Hindlimb muscle (tissue), 1 donor: ENCODE measurements at places on chromosomes 11 and 22.

DNA sequence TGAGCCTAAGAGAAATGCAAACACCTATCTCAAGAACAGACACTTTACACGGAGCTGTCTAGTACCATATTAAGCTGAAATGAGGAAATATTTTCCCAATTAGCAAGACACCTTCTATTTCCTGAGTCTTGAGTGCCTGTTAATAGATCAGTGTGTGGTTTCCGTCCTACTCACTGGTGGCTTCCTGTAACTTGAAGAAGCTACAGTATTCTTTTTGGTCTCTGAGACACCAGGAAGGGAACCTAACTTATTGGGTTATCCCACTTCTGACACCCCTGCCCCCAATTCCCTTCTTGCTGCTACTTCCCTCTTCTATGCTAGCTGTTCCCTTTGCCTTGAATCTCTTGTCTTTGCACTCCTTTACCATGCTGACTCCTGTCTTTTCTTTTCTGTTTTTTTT lies 92.7 kb downstream of the FDX1 start:
- no peak for DNase-seq

GRCh38 chr11:12685229-12685628 lies 11.0 kb downstream of the TEAD1 start:
- DNase-seq: no peak

DNA sequence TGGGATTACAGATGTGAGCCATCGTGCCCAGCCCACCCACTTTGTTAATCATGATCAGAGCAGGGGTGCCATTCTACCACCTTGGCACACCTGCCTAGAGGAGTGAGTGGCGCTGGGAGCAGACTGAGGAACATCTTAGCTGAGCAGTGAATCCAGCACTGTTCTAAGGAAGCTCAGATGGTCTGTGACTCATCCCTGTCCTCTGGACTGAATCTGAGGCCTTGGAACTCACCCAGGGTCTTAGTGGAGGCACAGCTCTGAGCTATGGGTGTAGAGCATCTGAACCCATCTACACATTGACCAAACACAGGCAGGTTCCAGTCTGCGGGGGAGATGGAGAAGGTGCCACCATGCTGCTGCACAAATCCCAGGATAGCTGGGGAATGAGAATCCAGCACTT lies 14.9 kb downstream of the PGAP2 start:
- DNase-seq: no peak

DNA sequence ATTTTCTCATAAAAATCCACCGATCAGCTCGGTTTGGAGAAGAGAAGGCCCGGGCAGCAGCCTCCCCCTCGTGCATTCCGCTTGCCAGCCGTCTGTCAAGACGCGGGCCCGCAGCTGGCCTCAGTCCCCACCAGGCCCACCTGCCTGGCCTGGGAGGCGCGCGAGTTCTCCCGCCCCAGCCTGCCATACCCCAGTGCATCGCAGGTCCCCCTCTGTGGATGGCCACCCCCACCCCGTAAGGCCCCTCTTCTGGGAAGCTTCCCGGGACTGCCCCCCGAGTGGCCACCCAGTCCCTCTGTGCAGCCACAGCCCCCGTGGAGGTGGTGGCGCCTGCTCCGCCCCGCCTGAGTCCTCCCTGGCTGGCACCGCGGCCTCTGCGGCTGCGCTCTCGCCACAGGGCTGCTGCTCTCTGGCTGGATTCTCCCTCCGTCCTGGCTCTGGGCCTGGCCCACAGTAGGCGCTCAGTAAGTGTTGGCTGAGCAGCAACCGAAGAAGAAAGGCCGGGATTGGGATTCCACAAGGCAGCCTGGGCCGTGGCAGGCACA lies 74.0 kb upstream of the TCF20 start:
- peak; percentile 67 for DNase-seq

DNA sequence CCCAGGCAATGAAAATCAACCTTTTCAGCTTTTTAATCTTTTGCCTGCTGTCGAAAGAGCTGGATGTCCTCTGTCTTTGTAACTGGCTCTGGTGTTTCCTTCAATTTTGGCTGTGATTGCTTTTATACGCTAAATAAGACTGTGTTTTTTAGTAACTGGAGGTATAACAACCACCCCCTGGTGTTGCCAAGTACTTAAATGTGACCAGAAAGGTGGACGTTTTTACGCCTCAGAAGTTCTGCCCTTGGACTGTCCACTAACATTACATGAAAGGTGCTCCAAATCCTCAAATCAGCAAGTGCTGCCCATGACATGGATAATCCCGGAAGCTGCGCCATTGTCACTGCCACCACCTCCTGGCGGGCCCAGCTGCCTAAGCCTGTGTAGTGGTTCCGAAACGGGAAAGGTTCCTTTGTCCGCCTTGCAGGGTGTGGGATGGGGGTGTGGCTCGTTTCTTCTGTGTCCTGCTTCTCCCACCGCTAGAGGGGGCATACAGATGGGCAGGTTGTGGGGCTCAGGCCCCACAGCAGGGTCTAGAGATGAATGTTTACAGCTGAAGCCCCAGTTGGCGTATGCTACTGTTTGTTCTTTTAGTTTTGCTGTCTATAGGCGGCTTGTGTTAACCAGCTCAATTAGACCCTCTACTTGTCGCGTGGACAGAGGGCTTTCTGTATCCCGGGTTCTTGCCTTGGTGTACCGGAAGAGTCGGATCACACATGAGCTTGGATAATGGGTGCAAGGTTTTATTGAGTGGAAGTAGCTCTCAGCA lies 82.2 kb upstream of the SEPTIN5 start:
- no peak for DNase-seq

- no peak for DNase-seq
Observed at GRCh38 chr22:37148742-37149665, 712 bp downstream of the IL2RB start.

DNA sequence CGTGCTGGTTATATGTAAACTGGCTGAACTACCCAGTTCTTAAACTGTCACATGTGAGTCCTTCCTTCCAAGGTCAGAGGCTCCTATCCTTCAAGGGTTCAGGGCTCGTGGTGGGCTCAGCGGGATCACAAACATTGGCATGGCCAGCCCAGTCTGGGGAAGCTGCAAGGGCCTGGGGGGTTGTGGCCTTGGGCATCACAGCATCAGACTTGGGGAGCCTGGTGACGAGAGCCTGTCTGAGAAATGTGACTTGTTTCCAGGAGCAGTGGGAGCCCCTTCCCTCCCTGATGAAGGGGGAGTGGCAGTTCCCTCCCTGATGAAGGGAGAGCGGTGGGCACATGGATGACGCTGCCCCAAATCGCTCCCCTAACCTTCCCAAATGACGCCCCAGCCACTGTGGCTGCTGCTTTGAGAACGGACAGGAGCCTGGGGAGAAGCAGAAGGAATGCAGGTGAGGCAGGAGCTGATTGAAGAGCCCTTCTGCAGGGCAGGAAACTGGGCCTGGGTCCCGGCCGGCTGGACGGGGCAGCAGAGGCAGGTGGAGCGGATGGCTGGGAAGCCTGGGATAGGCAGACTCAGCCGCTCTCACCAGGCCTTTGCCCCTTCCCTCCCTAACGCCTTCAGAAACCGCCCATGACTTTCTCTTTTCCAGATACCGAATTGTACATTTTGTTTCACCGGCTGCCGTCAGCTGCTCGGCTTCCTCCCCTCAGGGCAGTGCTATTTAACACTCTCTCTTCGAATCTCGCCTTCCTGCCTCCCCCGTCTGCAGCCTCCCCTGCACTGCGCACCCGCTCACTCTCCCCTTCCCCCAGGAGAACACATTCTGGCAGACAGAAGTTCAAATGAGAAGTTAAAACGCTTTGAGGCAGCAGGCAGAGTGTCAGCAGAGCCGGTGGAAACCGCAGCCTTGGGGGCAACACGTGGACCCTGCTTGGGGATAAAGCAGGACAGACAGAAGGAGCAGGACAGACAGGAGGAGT lies 1486.7 kb downstream of the BRD1 start:
- no peak for DNase-seq

DNA sequence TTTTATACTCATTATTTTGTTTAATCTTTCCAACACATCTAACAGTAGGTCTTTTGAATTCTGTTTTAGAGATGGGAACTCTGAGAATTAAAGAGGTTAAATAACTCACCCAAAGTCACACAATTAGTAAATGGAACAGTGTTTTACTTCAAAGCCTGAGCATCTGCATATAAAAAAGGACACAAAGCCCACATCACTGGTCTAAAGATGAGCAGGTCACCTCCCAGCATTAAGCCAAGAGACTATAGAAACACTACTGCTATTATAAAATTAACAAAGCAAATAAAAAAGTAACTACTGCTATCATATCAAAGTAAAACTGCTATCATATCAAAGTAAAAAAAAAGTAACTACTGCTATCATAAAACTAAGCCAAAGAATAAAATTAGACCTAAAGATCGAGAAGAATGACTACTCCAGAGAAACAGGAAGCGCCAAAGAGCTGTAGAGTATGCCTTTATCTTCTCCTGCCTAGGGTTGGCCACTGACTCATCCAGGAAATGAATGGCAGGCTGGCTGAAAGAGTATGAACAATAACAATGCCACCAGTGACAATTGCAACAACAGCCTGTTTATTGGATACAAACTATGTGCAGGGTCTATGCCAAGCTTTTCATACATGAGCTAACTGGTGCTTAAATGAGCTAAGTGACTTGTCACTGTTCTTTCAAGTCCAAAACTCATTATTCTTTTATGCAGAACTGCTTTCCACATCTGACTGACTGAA lies 1153.0 kb upstream of the TENM4 start:
- no peak for DNase-seq

GRCh38 chr22:43081968-43082367 lies 7.2 kb downstream of the TTLL1 start:
- DNase-seq: no peak

DNA sequence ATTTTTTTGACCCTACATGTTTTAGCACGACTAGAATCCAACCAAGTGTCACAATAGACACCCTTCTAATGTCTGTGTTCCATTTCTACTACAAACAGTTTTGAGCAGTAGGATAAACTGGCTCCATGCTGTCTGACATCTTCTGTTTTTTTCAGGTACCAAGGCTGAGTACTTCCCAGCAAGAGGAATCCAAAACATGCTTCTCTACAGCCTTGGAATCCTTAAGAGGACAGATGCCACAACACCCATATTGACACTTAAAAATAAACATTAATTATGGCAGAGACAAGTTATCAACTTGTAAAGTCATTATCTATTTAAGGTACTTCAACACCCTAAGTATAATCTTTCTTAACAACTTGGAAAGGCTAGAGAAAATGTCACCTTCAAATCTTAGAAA lies 54.2 kb downstream of the LGR4 start:
- DNase-seq: no peak

DNA sequence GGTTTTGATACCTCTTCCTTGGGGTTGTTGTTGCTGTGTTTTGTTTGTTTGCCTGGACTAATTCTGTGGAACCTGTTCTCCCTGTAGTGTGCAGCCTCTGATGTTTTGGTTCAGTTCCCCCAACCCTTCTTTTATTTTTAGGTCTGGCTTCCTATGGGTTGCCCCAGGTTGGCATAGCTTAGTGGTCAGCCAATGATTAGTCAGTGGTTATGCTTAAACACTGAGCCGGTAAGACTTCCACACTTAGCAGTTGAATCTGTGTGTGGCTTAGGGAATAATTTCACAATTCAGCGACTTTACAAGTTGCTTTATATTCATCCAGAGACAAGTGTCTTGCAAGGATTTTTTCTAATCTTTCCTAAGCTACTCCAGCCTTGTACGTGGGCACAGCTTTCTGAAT lies 78.6 kb upstream of the CLPB start:
- DNase-seq: no peak

GRCh38 chr11:93663021-93663420 lies 1.5 kb downstream of the CEP295 start:
- no peak for DNase-seq

DNA sequence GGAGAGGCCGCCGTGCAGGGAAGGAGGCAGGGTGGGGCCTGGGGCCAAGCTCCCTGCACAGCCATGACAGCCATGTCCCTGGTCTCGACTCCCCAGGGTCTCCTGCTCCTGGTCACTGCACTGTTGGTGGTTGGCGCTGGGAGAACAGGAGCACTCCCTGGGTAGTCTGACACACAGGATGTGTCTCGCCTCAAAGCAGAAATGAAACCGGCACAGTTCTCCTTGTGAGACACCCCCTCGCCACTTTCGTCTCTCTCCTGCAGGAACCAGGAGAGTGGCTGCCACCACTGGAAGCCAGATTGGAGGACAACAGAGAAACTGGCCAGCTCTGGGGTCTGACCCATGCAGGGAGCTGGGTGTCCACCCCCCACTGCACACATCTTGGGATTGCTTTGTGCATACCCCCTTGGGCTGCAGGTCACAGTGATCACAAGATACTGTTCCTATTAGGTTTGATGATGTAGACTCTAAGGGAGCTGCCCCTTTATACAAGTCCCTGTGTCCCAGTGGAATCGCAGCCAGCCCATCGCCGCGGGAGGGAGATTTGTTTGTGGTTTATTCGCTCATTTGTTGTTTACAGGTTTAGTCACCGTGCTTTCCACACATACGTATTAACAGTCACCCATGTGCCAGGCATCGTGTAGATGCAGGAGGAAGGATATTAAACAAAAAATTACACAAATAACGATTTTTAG lies 27.0 kb upstream of the YWHAH start:
- DNase-seq: no peak

- no peak for DNase-seq
Observed at GRCh38 chr11:57399972-57400578, 9.6 kb upstream of the PRG2 start.

- DNase-seq: no peak
Observed at GRCh38 chr11:120890609-120891320, 133.1 kb upstream of the TBCEL start.

GRCh38 chr11:115423728-115424459 lies 80.3 kb downstream of the CADM1 start:
- DNase-seq: no peak

GRCh38 chr11:123060277-123061000 lies 1.5 kb downstream of the HSPA8 start:
- no peak for DNase-seq

- no peak for DNase-seq
Observed at GRCh38 chr11:111776398-111777093, 10.4 kb upstream of the PPP2R1B start.

GRCh38 chr11:117881217-117881616 lies 4.8 kb upstream of the FXYD6 start:
- DNase-seq: no peak
